SK-N-SH (cell line): ENCODE measurements at places on chromosomes 11 and 22.

DNA sequence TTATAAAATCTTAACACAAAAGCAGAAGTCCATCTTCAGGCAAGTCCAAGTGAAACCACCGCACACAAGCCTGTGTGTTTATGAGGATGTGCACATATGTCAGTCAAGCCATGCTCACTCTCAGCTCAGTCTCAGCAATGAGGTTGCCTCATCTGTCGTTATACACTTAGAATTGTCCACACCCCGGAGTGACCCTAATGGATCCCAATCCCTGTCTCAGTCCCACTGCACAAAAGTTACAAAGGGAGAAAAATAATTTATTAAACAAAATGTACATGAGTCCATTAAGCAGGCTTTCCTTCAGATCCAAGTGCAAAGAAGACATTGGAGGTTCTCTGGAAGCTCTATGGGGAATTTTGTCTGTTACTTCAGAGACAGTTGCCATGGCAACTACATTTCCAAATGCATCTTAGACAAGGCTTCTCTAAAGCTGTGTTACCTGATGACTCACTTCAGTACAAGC lies 24.4 kb downstream of the OR8B12 start:
- no peak for DNase-seq

DNA sequence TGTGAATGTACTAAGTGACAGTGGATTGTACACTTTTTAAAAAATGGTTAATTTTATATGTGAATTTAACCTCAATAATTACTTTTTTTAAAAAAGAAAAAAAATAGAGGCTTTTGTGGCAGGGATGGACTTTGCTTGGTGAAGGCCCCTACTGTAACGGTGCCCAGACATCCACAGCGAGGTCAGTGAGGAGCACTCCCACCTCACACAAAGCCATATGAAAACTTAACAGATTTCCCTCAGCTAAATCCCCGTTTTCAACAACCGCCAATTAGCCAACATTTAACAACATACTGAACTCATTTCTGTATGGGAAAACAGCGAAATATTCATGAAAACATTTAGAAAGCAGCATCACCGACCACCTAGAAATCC lies 642 bp upstream of the C11orf58 start:
- DNase-seq = peak; percentile 47

DNA sequence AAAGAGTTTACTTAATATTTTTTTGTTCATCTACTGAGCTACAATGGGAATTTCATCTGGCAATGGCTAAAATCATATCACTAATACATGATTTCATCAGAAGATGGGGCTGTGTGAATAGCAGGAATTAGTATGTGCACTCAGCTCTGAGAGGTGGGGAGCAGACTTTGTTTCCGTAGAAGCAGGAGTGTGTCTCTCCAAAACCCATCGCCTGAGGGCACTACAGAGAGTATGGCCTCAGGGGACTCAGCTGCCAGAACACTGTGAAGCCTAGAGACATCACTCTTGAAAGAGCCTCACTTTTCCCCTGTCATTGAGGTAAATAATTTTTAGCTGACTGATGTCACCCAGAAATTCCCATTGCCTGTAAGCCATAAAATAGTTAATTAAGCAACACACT lies 261.4 kb upstream of the ISX start:
- DNase-seq = no peak

DNA sequence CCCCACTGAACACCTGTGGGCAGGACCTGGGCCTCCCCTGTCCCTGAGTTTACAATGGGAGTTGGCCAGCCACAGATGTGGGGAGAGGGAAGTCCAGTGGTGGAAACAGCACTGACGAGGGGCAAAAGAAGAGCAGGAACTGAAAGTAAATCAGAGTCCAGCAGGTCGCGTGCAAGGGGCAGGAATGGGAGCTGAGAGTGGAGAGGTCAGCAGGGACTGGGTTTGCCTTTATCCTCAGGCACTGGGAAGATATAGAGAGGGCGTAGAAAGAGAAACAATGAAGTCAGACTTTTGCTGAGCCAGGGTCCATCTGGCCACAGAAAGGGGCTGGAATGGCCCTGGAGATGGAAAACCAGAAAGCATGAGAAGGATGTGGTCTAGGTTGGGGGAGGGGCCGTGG lies 8.5 kb downstream of the P2RY6 start:
- DNase-seq = no peak

DNA sequence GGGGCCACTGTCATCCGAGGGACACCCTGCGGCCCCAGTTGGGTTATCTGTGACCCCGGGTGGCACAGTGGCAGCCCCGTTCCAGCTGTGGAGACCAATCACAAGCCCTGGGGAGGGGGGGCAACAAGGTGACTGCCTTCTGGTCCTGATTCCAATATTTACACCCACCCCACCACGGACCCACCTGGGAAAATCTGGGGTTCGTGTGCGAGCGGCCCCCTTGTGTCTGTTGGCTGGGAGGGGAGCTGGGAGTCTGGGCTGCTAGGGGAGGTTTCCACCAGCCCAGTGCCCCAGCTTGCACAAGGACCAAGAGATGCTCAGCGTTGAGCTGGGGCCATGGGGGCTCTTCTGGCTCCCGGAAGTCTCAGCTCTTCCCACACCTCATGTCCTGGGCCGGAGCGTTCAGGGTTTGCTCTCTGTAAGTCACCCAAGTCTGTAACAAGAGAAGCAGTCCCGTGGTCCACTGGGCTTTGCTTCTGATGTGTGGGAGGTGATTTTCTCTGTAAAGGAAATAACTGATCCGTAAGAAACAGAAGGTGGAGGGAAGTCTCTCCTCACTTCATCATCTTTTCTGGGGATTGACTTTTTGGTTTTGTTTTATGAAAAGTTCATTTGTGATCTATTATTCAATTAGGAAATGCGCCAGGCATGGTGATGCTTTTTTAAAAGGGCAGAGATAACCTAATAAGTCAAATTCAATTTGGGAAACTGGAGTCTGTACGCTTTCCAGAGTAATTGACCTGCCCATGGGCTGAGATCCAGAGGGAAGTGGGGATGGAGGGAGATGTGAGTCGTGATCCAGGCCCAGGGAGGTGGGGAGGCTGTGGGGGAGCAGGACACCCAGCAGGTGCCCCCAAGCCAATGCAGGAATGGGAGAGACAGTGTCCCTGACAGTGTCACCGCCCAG lies 22.4 kb upstream of the GAL start:
- peak; percentile 94 for DNase-seq

GRCh38 chr22:48678171-48679135 lies 1149.2 kb downstream of the BRD1 start:
- DNase-seq = no peak

DNA sequence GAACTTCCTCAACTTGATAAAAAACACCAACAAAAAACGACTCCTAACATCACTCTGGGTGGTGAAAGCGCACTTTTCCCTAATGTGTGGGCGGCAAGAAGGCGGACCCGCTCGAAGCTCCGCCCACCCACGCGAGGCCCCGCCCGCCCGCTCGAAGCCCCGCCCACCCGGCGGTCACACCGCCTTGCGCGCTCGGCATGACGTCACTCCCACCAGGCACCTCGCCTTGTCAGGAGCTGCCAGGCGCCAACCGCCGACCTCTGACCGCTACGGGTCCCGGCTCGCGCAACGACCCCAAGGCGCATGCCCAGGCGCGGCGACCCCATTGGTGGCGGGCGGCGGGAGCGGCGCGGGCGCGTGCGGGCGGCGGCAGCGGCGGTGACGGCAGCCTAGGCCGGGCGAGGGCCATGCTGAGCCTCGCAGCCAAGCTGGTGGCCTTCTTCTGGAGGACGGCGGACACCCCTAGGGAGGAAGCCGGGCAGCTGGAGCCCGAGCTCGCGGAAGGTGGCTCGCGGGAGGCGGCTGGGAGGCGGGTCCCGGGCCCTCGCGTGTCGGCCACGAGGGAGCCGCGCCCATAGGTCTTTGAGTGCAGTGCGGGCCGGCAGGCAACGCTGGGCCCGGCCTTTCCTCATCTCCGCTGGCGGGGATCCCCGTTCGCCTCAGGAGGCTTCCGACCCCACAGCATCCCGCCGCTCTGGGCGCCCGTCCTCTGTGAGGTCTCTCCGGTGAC lies at the start of gene MOV10L1:
TSS of gene MOV10L1 (plus strand) at position 325 of the 730 bp plus-strand sequence. CDS start at position 408, 83 bp downstream.
- DNase-seq = peak; percentile 67

DNA sequence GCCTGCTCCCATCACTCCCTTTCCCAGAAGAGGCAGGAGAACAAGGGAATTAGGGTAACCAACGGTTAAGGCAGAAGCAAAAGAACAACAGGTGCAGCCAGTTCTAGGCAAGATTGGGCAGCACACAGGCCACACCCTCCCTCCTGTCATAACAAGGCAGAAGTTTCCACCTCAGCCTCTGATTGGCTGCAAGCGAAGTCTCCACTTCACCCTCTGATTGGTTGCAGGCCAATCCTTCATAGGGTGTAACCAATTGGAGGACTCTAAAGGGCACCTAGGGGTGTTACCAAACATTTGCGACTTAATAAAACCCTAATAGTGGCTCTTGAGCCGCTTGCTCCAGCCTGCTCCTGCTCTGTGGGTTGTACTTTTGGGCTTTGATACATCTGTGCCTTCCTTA lies 153.8 kb downstream of the CACNA1I start:
- no peak for DNase-seq

- no peak for DNase-seq
These were observed 56.6 kb downstream of the BID start for GRCh38 chr22:17717708-17718107.

GRCh38 chr11:35035894-35036408 lies 103.0 kb upstream of the CD44 start:
- DNase-seq = no peak

DNA sequence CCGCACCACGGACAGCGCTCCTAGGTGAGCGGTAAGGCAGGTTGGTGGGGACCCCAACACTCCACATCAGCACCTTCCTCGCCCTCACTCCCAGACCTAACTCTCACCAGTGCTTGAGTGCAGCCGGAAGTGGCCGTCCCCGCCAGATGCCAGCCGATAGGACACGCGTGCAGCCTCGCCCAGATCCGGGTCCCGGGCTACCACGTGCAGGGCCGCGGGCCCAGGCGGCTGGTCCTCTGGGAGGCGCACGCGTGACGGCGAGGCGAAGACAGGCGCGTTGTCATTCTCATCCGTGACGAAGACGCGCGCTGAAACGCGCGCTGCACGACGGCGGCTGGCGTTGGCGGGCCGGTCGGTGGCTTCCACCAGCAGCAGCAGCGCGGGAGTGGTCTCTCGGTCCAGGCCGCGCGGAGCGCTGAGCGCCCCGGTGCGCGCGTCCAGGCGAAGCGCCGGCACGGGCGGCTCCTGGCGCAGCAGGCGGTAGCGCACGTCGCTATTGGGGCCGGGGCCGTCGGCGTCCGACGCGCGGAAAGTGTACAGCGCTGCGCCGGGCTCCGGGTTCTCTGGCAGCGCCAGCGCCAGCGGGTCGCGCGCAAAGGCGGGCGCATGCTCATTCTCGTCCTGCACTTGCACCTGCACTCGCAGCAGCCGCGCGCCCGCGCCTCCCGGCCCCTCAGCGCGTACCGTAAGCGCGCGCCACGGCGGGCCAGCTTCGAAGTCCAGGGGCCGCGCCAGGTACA lies 10.8 kb upstream of the TPP1 start:
- DNase-seq = no peak

DNA sequence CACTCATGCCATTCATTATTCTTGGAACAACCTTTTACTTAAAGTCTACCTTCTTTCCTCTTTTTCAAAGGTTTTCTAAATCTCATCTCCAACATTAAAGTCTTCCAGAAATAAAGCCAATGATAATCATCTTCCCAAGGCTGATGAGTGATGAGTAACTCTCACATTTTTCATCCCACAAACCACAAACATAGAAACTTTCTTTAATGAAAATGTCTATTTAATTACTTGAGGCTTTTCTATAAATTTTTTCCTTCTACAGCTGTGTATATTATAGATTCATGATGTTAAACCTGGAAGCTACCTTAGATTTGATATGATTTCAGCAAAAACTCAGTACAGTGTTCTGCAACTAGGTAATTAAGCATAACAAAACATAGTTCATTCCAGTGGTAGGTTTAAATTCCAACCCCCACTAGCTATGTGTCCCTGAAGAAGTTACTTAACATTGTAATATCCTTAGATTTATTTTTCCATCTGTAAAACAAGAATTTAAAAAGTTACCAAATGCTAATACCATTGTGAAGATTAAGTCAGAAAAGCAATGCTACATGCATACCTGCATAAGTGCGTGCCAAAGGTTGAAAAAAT lies 845.4 kb downstream of the KCNA4 start:
- no peak for DNase-seq

DNA sequence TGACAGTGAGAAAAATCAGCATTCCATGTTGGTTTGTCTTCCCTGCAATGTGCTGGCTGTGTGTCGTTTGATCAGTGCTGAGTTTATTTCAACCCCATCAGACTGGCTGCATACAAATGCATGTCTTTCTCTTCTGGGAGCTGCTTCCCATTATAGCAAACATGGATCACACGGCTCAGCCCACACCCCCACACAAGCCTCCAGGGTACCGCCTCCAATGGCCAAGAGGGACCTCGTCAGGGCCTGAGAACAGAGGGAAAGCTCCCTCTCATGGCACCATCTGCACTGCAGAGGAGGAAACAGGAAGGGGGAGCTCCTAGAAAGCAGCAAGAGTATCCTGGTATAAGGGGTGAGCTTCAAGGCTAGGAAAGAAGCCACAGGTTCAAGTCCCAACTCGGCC lies 214.2 kb downstream of the LARGE1 start:
- no peak for DNase-seq

- DNase-seq = no peak
These were observed 148.4 kb downstream of the ME3 start for GRCh38 chr11:86523738-86524619.

DNA sequence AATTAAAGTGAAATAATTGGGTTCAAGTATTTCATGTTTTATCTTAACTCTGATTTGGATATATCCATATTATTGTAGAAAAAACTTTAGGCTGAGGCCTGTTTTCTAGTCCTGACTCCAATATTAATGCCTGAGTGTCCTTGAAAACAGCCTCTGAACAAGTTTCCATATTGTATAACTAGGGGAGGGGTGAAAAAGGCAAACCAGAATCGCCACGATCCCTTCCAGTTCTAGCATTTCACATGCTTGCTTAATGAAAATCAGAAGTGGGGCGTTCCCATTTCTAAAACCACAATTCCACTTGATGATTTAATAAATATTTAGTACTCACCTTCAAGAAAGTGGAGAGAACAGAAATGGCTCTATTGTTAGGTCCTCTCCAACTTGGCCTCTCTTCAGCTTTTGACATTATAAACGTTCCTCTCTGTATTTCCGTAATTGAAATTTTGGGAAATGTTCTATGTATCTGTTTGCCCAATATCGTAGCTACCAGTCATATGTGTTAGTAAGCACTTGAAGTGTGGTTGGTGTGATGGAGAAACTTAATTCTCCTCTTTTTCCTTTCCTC lies 561.4 kb upstream of the CCDC90B start:
- no peak for DNase-seq

- peak; percentile 68 for DNase-seq
These were observed 81.4 kb upstream of the CD82 start for GRCh38 chr11:44483919-44484610.

GRCh38 chr22:44541671-44542319 lies 43.8 kb upstream of the RTL6 start:
- no peak for DNase-seq

DNA sequence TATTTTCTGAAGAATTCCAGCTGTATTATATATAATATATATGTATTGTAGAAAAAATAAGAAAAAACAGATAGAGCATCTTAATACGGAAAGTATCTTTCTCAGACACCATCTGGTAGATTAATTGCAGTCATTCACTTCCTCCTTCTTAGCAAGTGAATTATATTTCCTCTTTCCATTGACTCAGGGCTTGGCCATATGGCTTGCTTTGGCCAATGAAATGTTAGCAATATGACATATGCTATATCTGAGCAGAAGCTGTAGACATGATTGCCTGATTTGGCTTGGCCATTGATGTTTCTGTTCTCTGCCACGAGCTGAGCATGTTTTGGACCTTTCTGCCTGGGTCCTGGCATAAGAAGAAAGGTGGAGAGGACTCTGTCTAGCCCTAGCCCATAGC lies 34.4 kb upstream of the ZBED5 start:
- no peak for DNase-seq
